Hematopoietic multipotent progenitor cell treated with erythropoietin and hydrocortisone succinate and interleukin-3 and kit ligand, for 4 days (in vitro differentiated cells): ENCODE measurements at places on chromosomes 13 and 19.

DNA sequence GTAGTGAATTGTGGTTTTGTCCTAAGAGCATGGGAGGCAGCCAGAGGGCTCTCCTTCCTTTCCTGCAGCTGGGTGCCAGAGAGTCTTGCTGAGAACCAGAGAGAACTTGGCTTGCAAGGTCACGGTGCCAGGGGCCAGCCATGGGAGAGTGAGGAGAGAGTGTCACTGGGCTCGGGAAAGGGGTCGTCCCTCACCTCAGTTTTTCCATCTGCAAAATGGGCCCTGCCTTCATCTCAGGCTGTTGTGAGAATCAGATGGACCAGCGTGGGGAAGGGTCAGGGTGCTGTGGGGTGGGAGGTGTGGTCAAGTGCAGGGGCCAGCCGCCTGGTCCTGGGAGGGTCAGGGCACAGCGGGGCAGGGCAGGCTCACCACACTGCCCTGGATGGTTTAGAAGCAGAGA is 7.3 kb downstream of the LRP3 start:
- DNase-seq: no peak

DNA sequence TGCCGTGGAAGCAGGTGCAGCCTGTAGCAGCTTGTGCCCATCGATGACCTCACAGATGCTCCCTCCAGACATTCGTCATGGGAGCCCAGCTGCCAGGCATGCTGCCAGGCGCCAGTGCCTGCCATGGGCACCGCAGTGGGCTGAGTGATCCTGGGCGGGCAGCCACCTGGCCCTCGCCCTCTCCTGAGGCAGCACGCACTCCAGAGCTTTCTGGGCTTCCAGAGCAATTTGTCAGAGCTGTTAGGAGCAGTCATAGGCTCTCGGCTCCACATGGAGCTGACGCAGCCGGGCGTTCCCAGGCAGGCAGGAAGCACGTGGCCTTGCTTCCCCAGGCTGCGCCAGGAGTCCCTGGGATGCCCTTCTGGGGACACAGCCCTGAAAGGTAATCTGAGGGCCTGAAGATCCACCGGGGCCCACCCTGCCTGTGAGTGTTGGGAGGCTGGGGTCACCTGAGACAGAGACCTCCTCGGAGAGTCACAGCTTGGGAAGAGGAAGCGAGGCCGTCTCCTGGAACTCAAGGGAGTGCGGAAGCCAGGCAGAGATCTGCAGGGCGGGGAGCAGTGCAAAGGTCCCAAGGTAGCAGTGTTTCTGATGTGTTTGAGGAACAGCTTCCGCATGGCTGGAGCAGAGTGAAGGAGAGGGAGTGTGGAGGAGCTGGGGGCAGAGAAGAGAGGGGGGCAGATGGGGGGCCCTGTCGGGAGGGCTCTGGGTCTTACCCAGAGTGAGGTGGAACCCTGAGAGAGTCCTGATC is 50.6 kb downstream of the DPF1 start:
- no peak for DNase-seq

DNA sequence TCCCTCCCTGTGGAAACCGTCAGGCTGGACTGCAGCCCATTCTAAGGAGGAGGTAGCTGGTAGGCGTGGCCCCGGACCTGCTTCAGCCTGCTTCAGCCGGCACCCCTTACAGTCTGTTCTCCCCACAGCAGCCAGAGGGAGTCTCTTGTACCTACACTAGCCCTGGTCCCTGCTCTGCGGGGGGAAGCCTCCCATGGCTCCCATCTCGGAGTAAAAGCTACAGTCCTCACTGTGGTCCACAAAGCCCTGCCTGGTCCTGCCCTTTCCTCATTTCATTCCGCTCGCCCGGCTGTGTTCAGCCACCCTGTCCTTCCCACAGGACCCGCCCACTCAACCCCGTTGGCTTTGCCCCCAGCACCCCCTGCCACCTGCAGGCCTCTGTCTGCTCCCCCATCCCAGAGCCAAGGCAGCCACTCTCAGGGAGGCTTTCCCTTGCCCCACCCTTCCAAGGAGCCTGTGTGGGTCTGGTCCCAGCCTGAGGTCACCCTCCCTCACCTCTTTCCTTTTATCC is 1.3 kb downstream of the PGLYRP1 start:
- DNase-seq: peak; percentile 34

GRCh38 chr13:43522788-43523187 is 264.0 kb downstream of the ENOX1 start:
- DNase-seq: no peak

DNA sequence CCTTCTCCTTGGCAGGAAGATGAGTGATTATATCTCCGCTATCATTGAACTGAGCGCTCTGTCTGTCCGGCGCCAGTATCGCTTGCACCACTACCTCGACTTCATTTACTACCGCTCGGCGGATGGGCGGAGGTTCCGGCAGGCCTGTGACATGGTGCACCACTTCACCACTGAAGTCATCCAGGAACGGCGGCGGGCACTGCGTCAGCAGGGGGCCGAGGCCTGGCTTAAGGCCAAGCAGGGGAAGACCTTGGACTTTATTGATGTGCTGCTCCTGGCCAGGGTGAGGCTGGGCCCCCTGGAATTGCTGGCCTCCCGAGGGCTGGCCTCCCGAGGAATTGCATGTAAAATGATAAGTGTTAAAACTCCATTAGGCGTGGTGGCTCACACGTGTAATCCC is 32.1 kb downstream of the CYP4F22 start:
- DNase-seq: no peak
